ENCODE measurements at places on chromosomes 3 and 15.

GRCh38 chr15:45981625-45982024 is 346.8 kb downstream of the SQOR start:
- no peak for DNase-seq

DNA sequence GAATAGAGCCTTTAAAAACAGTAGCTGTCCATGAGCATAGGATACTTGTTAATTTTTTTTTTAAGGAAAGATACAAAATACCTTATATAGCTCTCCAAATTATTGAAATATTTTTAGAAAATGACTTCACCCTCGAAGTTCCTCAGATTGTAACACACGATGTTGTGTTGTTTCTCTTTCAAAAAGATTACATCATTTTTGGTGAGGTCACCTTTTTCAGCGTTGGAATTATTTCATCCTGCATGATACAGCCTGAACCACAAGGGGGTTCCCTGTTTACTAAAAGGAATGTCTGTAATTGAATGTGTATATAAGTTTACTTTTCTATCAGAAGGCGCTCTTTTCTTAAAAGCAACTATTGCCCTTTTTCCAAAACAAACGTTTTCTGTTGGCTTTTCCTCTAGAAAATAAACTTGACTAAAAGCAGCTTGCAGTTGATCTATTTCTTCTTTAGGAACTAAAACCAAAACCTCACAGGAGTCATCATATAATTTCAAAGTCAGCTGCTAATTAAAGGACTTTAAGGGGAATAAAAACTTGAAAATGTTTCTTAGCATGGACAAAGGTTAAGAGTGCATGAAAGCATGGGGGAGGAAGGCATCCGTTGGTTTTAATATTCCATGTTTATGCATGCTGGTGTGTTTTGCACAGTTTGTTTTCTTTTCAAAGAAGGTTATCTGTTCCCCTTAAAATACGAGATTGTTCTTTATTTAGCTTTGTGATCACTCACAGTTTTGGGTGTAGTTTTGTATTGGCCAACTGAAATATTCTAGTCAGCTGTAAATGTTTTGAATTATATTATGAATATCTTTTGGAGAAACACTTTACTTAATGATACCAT is 29.4 kb downstream of the LYSMD4 start:
- DNase-seq = peak; percentile 89

DNA sequence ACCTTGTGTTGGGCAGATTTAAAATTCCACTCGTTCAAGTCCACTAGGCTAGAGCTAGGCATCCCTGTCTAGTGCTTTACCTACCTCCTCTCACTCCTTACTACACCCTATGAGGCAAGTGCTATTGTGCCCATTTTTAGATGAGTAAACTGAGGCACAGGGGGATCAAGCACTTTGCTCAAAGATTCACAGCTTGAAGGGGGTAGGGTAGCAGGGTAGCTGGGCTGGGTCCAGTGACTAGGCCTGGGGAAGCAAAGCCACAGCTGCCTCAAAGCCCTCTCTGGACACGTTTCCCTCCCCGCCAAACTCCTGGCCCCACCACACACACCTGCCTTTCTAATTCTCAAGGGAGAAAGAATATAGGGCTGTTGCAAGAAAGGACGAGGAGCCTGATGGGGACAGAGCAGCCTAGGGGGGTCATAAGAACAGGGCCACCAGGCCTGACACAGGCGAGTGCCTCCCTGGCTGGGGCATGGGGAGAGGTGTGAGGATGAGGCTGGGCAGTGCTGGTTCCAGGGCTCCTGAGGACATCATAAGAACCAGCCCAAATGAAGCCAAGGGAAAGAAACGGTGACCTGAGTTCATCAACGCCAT is 34.8 kb upstream of the SFMBT1 start:
- no peak for DNase-seq

DNA sequence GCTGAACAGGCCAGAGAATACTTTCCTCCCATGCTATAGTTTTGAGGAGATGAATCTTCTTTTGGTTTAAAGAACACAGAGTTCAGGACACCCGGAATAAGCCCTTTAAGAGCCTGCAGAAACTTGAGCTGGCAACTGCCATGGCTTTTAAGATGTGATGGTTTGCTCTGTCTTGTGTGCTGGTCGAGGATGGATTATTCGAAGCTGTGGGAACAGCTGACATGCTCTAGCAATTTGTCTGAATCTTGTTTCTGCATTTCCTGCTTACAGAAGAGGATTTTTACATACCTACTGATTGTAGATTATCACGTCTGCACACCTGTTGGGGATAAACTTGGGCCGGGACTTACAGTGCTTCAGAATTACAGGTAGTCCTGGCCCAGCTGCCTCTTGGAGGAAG is 396.9 kb downstream of the LRTM1 start:
- DNase-seq = no peak

DNA sequence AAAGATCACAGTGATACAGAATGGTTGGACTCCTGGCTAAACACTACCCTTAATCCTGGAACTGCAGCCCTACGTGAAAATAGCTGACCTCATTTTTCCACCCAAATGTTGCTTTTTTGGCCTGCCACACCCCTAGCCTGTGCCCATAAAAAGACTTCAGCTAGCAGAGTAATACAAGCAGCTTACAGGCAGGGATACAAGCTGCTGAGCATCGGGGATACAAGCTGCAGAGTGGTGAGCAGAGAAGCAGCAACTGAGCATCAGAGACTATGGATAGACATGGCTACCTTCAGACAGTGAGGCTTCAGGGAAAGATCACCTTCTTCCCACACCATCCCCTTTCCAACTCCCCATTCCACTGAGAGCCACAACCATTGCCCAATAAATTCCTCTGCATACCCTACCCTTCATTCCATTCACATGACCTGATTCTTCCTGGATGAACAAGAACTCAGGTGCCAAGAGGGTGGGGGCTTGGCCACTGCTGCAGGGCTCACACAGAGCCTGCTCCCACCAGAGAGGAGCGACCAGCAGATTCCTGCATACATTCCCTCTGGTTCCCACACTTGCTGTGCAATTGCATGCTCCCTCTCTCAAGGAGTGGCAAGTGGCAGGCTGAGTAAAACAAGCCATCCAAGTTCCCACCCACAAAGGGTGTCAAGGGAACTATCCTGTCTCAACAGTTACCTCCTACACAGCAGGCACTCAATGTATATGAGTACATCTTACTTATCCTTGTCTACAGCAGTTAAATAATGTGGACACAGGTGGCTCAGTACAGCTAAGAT is 217.5 kb downstream of the ALCAM start:
- DNase-seq = peak; percentile 28

- DNase-seq = no peak
Observed at GRCh38 chr3:101117465-101117864, 124.2 kb upstream of the ABI3BP start.

DNA sequence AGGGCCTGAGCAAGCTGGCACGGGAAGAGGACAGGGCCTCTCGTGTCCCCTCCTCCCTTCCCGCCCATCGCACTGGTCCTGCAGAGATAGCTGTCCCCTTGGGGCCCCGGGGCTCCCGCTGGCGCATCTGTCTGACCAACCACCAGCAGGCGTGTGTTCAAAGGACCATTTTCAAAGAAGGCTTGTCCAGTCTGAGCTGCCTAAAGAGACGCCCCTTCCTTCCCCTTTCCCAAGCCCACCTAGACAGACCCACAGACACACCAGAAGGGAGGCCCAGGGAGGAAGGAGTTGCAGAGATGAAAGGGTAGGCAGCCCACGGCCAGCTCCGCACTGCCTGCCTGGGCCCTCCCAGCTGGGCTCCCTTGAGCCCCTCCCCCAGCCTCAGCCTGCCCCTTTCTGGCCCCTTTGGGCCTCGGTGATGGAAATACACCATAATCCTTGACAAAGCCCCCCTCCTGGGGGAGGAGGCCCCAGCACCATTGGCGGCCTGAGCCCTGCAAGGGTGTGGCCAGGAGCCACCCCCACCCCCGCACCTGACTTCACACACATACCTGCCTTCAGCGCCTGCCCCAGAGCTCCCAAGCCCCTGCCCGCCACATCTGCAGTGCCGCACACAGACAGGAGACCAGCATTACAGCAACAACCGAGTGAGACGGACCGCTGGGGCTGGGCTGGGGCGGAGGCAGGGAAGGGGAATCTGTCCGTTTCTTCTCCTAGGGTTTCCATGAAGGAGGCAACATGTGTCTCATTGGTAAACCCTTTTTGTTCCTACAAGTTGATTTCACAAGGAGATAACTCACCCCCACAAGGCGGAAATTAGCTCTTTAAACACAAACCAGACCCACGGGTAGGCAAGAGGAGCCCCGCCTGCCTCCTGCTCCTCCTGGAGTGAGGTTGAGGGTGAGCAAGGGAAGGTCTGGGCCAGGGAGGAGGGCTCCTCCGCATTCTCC is at the start of gene STRA6:
STRA6 (minus strand) TSS at position 336 of the 950 bp plus-strand sequence. CDS start 520 bp downstream, outside the sequence.
- peak; percentile 33 for DNase-seq

- no peak for DNase-seq
Observed at GRCh38 chr15:80536716-80537115, 132.5 kb downstream of the ARNT2 start.

DNA sequence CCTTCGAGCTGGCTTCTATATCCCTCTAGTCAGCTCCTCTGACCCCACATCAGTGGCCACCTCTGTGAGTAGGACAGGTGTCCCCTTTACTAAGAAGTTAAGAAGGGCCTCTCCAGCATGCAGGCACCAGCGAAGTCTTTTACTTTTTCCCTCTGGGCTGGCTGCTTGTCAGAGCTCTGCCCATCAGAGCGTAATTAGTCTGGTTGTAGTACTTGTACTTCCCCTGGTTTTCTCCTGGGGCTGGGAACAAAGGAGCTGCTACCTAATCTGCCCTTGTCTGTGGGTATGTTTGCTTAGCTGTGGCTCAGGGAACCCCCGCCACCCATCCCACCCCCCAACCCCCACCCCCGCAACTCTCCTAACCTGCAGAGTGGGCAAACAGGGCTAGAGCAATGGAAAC is 27.4 kb upstream of the ALPK3 start:
- no peak for DNase-seq

- DNase-seq = peak; percentile 86
Observed at GRCh38 chr3:48077815-48078214, 61.6 kb upstream of the MAP4 start.

DNA sequence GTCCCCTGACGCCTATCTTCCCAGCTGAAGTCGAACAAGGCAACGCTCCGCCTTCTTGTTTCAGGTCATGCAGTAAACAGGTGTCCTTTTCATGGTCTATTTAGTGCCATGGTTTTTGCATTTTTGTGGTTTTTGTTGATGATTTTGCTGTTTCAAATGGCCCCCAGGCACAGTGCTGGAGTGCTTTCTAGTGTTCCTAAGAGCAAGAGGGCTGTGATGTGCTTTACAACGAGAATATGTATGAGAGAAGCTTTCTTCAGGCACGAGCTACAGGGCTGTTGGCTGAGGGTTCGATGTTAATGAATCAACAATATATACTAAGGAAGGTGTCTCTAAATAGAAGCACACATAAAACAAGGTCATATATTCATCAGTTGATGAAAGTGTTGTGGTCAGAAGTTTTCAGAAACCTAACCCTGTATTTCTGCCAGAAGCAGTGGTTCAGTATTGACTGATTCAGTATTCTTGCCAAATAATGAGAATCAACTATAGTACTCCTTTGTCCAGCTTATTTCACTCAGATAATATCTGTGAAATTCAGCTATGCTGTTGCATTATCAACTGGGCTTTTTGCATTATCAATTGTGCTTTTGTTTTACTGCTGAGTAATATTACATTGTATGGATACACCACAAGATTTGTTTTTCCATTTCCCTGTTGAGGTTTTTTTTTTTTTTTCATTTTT is 18.5 kb downstream of the LIMD1 start:
- peak; percentile 53 for DNase-seq

- no peak for DNase-seq
Observed at GRCh38 chr3:14866627-14867026, 47.9 kb downstream of the FGD5 start.

GRCh38 chr3:48426401-48426909 is 3.4 kb downstream of the PLXNB1 start:
- no peak for DNase-seq

GRCh38 chr15:56341201-56341600 is 24.0 kb upstream of the TEX9 start:
- DNase-seq = no peak

DNA sequence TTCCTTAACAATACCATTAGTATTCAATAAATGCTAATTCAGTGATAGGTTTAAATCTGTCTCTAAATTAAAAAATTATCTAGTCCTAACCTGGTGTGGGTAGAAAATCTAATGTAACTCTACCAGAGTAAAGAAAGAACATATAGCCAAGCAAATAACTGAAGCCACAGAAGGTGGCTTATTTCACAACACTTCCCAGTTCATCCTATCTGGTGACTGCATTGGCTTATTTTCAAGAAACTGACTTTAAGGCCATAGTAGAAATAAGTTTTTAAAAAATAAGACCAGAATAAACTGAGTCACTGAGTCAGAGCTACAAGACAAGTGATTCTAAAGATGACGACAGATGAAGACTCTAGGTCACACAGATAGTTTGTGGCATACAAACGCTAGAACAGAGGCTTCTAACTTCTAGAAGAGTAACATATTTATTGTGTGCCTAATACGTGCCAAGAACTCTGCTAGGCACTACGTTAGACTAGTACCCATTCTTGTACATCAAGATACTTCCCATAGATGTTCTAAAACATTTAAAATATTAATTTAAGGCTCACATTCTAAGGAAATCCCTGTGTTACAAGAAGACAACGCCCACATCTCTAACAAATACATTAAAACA is 25.9 kb downstream of the TMCC1 start:
- no peak for DNase-seq

GRCh38 chr3:164406281-164406680 is 672.0 kb downstream of the SI start:
- no peak for DNase-seq

- no peak for DNase-seq
Observed at GRCh38 chr15:60751985-60752952, 273.3 kb upstream of the ICE2 start.

DNA sequence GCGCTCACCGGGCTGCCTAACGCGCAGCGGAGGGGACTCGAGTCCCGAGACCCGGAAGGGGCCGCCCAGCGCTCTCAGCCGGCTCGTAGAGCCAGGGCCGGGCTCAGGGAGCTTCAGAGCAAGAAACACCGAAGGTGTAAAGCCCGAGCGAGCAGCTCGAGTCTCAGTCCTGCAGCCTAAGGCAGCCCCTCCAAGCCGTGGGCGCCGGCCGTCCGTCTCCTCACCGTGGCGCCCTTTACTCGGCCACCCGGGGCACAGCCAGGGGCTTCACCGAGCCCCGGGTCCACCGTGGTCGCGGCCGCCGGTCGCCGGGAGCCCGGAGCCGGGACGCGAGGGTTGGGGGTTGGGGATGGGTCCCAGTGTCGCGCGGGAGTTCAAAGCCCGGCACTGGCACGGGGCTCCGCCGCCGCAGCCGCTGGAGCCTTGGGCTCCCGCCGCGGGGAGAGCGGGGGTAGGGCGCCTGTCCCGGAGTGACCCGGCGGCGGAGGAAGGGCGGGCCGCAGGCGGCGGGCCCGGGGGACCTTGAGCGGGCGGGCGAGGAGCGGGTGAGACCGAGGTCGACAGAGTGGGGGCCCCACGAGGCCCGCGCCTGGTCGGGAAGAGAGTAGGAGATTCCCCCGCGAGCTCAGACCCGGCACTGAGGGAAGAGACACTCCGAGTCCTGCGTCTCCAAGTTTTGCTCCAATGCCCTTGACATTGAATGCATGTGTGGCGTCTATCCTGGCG is 26.9 kb upstream of the THRB start:
- DNase-seq = peak; percentile 36

All from AG10803 (cell line).